ENCODE measurements at places on chromosomes 2 and 18.

DNA sequence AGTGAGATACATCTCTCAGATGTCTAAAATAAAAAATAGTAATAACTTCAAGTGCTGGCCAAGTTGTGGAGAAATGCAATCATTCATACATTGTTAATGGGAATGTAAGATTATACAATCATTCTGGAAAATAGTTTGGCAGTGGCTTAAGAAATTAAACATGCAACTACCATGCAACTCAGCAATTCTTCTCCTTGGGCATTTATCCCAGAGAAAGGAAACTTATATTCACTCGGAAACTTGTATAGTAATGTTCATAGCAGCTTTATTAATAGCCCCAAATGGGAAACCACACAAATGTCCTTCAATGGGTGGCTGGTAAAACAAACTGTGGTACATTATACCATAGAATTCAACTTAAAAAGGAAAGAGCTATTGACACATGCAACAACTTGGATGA is 274.0 kb upstream of the SPRED2 start:
- no peak for DNase-seq

DNA sequence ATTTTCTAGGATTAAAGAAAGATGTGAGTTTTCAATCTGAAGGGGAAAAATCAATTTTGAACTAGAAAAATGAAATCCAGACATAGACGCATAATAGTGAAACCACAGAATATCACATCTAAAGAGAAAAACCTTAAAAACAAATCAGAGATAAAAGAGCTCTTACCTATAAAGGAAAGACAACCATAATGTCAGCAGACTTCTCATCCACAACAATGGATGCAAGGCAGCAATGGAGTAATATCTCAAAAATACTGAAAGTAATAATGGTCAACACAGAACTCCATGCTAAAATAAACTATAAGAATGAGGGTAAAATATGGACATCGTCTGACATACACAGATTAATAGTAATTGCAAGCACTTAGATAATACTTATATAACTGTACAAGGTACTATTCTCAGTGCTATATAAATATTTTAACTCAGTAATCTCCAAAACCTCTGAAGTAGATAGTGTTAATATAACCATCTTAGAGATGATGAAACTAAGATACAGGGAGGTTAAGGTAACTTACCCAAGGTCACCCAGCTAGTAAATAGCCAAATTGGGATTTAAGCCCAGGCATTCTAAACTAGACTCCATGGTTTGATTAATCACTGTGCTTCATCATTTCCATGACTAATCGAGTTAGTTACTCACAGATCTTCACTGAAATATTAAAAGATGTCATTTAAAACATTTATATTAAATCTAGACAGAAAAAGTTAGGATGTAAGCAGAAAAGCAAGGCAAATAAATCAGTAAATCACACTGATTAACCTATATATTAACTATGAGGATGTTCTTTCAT is 89.4 kb upstream of the SPTBN1 start:
- no peak for DNase-seq

GRCh38 chr18:43236921-43237320 is 40.4 kb downstream of the SYT4 start:
- DNase-seq, result no peak

- DNase-seq, result no peak
Observed at GRCh38 chr18:46484971-46485370, 172.0 kb downstream of the LOXHD1 start.

GRCh38 chr2:161019311-161019710 is 140.9 kb upstream of the TANK start:
- no peak for DNase-seq

- no peak for DNase-seq
Observed at GRCh38 chr2:218172845-218173244, 6.1 kb upstream of the CXCR1 start.

DNA sequence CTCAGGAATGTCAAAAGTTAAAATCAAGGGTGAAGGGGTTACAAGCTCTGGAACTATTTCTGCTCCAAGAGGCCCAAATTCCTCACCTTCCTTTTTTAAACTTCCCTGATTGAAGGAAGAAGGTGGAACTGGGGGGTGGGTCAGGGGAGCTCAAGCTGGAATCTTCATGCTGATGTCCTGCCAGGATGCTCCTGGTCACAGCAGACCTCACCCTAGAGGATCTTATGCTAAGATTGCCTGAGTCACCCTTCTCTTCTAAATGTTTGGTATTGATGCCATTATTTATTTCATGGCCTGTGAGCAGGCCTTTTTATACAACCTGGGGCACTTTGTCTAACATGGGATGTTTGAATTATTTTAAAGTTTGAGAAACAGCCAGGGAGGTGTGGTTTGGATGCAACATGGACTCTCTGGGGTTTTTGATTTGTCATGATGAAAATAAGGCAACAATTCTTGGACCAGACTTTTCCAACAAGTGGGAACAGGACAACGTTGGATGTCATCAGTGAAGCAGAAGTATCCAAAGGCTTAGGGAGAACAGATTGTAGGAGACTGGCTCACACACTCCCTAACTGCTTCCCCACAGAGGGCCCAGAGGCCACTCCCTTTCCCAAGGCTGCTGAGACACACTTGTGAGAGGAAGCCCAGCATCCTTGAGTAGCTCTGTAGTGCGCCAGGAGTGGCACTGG is 420.2 kb upstream of the MEX3C start:
- no peak for DNase-seq

- no peak for DNase-seq
Observed at GRCh38 chr18:36658611-36659010, 170.2 kb downstream of the TPGS2 start.

DNA sequence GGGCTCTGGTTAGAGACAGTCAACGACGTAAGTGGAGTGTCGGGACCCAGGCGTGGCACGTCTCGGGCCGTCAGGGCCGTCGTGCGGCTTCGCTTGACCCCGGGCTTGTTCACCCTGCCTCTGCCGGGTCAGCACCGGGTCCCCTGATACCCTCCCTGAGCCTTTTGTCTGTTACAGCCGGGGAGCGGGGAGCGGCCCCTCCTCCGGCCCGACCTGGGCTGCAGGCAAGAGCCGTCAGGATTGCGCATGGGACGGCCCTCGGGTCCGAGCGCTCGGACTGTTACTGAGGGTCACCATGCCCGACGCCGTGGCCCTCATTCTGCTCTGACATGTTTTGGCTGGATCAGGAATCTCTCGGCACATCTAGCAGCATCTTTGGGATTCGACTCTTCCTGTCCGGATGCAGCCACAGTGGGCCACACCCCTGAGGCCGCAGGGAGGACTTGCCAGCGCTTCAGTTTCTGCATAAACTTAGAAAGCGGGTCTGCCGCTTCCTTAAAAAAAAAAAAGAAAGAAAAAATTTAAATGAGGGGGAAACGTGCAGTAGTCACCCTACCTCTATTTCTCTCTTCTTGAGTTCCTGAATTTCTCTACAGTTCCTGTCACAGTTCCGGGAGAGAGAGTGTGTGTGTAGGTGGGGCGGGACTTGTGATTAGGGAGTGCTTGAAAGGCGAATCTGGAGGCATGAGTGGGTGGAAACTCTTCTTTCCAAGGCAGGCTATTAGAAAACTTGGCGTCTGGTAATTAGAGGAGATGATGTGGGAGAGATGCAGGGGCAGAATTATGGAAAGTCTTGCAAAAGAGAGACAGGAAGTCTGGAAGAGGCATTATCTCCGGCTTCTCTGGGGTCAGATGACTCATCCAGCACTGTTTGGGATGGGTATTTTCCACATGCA is 909 bp downstream of the TMEM87B start:
- DNase-seq, result peak; percentile 82

DNA sequence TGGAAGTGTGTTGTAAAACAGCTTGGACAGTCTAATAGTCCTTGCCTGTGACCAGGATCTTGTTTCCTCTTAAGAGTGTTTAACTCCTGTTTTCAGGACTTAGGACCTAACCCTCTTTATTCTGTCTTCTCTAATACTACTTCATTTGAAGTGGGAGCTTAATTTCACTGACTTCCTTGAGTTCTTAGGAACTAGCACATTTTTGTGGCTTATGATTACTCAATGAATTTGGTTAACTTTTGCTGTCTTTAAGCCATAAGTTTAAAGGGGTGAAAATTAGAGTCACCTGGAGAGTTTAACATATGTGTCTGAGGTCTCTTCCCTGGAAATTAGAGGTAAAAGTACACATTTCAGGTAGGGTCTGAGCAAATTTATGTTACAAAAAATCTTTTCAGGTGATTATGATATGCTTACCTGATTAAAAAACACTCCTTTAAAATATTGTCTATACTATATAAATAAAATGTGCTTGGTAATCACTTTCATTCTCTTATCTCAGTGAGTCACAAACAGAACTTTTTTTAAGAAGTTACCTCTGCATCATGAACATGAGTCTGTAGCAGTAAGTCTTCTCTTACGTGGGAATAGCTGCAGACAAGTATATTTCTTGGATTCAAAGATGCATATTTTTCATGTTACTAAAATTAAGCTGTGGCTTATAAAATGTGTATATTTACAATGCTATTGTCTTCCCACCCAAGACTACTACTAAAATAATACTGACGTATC is 52.7 kb downstream of the ATP9B start:
- DNase-seq, result no peak

GRCh38 chr2:20236496-20236895 is 11.6 kb upstream of the SDC1 start:
- no peak for DNase-seq

DNA sequence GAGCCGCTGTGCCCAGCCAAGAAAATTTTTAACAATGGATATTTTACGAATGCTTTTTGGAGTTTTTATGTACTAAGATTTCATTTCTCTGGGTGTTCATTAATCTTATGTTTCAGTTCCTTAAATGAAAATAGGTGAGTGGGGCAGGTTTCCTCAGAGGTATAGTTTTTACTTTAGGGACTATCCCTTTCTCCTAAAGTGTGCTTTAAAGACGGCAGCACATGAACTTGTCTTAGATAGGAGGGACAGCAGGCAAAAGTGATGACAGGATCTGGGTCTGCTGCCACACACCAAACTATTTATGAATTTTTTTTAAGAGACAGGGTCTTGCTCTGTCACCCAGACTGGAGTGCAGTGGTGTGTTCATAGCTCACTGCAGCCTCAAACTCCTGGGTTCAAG is 8.0 kb upstream of the REL start:
- no peak for DNase-seq

- DNase-seq, result no peak
Observed at GRCh38 chr18:5444847-5445246, 99.0 kb downstream of the EPB41L3 start.

DNA sequence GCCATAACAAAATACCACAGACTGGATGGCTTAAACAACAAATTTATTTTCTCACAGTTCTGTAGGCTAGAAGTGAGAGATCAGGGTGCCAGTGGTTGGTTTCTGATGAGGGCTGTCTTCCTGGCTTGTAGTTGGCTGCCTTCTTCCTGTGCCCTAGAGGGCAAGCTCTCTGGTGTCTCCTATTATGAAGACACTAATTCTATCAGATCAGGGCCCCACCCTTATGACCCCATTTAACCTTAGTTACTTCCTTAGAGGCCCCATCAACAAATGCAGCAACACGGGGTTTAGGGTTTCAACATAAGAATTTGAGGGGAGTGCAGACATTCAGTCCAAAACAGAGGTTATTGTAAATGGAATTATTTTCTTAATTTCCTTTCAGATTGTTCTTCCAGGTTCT is 22.9 kb downstream of the CYP27A1 start:
- DNase-seq, result no peak

- no peak for DNase-seq
Observed at GRCh38 chr2:132690664-132691303, 20.8 kb upstream of the LYPD1 start.

DNA sequence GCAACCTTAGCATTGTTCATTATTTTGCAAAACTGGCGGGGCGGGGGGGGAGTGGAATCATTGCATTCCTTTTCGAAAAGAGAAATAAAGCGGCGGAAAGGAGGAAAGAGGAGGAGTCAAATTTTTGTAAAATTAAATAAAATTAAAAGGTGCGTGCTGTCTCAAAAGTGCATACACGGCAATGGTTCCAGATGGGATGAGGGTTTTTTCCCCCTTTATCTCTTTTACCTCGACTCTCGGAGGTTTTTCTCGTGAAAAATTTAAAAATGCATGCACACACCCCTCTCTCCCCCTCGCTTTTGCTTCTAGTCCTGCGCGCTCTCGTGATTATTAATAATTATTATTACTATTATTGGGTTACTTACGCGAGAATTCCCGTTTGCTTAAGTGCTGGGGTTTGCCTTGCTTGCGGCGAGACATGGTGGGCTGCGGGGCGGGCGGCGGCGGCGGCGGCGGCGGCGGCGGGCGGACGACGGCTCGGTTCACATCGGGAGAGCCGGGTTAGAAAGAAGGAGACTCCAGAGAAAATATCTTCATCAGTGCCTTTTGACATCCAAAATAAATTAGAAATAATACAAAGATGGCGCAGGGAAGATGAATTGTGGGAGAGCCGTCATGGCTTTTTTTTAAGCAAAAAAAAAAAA is 481 bp downstream of the BCL11A start:
- no peak for DNase-seq

DNA sequence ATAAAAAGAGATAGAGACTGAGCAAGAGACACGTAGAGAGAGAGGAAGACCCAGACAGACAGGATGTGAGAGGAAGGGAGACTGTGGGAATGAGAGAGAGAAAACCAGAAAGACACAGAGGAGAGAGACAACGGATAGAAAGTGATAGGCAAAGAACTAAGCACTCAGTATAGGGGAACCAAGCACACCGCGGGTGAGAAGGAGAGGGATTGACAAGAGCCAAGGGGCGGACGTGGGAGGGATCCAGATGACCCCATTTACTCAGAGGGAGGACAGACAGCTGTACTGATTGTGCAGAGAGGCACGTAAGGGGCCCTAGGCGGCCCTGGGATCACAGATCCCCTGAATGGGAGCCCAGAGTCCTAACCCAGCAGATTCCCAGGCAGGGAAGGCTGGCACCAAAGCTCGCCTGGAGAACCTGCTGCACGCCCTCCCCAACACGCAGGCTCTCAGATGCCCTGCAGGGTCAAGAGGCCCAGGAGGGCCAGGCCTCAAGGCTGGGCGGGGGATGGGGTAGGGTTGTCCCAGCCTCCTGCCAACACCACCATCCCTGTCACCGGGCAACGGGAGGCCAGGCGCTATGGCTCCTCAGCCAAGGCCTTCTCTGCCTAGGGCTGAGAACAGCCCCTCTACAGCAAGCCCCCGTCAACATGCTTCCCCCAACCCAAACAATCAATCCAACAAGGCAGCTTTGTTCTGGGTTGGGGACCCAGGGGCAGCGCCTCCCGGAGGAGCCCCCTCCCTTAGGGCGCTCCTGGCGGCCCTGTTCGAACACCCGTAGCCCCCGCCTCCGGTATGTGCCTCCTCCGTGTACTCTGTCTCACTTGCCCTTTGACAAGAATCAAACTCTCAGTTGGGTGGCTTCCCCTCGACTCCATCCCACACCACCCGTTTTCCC is 579 bp downstream of the LOXL3 start:
- no peak for DNase-seq

DNA sequence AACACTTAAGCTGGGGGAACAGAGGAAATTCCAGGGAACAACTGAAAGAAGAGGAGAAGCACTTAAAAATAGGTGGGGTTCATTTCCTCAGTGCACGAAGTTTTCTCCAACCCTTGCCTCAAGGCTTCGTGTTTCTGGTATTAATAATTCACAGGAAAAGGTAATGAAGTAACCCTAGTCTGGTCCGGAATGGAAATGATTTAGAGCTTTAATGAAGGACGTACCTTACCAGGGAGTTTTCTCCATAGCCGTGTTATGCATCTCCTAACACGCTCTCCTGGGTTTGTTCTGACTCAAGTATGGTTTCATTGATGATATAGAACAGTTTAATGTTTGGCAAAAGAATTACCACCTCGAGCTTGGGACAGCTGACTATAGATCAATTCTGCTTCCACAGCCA is 214.2 kb downstream of the MTX2 start:
- DNase-seq, result no peak

GRCh38 chr2:37880551-37880950 is 44.5 kb upstream of the RMDN2 start:
- DNase-seq, result no peak

GRCh38 chr2:50438259-50438658 is 593.7 kb downstream of the NRXN1 start:
- DNase-seq, result no peak

GRCh38 chr2:240389302-240389805 is 46.1 kb upstream of the GPC1 start:
- DNase-seq, result no peak

All from endothelial cell of umbilical vein (primary cell).